ENCODE measurements at places on chromosomes 13 and 19.

GRCh38 chr13:36082396-36082795 is 48.8 kb downstream of the DCLK1 start:
- DNase-seq: no peak

- DNase-seq: no peak
Measured at GRCh38 chr13:92590503-92590908, 636.1 kb upstream of the GPC6 start.

DNA sequence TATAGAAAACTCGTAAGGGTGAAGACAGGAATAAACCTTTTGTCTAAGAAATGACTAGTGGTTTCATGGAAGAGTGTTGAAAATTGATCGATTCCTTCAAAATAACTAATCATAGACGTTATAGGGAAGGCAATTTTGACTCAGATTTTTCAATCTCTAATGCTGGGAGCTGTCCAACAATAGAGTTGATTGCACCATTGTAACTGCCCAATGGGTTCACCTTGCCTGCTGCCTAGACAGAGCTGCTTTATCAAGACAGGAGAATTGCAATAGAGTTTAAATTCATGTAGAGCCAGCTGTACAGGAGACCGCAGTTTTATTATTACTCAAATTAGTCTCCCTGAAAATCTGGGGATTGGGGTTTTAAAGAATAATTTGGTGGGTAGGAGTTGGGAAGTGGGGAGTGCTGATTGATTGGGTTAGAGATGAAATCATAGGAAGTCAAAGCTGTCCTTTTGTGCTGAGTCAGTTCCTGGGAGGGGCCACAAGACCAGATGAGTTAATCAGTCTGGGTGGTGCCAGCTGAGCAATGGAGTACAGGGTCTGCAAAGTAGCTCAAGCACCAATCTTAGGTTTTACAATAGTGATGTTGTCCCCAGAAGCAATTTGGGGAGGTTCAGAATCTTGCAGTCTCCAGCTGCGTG is 16.8 kb upstream of the ADGRE2 start:
- DNase-seq: no peak

DNA sequence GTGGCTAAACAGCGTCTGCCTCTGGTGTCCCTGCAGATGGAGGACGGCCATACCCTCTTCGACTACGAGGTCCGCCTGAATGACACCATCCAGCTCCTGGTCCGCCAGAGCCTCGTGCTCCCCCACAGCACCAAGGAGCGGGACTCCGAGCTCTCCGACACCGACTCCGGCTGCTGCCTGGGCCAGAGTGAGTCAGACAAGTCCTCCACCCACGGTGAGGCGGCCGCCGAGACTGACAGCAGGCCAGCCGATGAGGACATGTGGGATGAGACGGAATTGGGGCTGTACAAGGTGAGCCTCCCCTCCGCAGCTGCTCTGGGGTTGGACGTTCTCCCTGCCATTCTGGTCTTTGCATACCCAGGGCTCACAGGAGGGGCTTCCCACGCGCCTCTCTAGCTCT is 19.9 kb downstream of the UHRF1 start:
- no peak for DNase-seq

- no peak for DNase-seq
Measured at GRCh38 chr19:49489601-49490167, 2.3 kb downstream of the RPL13A start.

GRCh38 chr19:13961826-13962698 is 9.8 kb downstream of the DCAF15 start:
- DNase-seq: no peak

DNA sequence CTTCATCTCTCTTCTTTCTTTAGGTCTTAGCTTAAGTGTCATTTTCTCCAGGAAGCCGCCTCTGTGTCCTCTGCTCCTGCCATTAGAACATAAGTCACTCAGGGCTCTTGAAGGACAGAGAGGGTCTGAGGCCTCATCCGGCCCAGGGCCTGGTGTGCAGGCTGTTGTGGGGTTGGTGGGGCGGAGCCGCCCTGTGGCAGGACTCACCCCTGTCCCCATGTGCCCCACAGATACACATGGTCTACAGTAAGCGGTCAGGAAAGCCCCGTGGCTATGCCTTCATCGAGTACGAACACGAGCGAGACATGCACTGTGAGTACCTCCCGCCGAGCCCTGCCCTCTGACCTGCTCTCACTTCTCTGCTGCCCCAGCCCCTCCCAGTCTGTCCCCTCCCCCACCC is 13.0 kb upstream of the LIN7B start:
- no peak for DNase-seq

DNA sequence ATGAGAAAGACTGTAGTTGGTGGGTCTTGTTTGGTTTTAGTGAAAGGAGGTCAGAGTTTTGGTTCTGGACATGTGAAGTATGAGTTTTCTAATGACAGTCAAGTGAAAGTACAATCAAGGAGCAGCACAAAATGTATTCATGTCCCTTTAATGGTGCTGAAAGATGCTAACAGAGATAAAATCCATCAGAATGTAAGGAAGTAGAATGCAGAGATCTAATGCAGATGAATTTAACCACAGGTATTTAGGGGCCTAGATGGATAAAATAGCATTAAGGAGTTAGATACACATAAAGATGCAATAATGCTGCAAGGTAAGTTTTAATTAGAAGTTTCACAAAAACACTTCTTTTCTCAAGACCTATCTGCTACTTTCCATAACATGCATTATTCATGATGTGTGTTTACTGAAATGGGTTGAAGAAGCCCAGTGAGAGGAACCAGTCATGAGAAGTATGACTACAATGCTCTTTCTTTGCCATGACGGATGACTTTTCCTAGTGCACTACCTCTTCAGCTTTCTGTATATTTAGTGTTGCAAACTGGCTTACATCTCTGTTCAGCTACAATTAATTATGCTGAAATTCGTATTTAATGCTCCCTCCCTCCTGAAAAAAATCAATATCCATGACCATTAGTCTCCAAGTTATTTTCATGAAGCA is 222.9 kb upstream of the HTR2A start:
- DNase-seq: no peak

GRCh38 chr19:39178296-39179006 is 18.3 kb upstream of the NCCRP1 start:
- DNase-seq: no peak

DNA sequence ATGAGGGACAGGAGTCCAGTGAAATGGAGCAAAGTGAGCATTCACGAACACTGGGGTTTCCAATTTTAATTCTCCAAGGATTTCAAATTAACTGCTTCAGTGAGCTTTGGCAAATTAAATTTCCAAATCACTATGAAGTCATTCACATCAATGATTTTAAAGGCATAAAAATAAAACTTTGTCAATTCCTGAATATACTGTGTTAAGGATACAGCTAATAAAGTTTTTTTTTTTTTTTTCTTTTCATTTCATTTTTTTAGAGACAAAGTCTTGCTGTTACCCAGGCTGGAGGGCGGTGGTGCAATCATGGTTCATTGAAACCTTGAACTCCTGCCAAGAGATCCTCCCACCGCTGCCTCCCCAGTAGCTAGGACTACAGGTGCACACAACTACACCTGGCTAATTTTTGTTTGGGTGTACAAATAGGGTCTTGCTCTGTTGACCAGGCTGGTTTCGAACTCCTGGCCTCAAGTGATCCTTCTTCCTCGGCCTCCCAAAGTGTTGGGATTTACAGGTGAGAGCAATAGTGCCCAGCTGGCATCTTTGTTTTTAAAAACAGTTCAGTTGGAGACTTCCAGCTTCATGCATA is 21.9 kb downstream of the RBM26 start:
- no peak for DNase-seq

DNA sequence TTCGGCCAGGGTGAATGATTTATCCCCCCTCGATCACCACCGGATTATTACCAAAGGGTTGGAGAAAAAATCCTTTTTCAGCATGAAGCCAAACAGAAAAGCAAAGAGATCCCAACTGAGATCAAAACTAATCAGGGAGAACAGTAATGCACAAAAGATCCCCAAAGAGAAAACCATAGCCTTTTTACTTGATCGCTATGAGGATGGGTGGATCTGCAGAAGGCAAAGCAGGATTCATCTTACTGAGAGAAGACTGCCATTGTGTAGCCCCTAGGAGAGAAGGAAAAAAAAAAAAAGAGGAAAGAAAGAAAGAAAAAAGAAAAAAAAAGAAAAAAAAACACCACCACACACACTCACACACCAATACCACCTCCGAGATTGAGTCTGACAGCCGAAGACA is at the start of gene FGF14:
TSS of gene FGF14 (minus strand) at position 283 of the 400 bp plus-strand sequence.
- no peak for DNase-seq

- DNase-seq: no peak
Measured at GRCh38 chr19:10551698-10552301, 8.1 kb downstream of the ATG4D start.

DNA sequence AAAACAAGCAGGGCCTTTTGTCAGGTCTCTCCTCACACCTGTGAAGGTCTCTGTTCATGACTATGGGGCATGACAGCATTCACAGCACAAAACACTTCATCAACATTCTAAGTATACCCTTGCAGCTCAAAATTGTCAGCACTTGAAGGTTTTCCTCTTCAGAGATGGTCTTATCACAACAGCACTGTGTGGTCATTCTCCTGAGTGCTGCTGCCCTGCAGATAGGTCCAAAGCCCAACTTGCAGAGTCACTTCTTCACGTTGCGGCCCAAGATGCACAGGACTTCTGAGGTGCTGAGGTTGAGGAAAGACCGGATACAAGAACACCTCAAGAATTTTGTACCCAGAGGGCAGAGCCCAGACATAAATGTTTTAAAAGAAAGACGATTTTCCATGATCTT is 574.5 kb downstream of the UQCRFS1 start:
- DNase-seq: no peak

- DNase-seq: no peak
Measured at GRCh38 chr13:92221916-92222315, 823.5 kb downstream of the GPC5 start.

DNA sequence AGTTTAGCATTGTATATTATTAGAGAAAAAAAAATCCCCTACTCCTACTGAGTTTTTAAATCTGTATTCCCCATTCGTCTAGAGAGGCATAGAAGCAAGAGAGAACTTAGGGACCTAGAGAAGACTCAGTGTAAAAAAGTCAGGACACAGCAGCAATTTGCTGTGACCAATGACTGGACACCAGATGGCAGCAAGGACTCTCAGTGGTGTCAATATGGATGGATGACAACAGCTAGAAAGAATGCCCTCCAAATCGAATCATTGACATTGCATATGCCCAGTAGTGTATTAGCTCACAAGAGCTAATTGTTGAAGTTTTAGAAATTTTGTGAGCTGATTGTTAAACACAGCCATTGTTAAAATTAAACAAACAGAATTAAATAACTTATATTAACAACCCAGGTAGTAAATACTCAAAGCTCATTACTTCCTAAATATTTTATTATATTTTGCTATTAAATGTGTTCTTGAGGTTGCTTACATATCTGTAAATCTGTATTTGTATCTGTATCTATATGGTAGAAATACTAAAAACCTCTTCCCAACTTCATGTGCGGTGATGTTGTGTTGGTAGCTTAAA is 43.9 kb downstream of the SIAH3 start:
- DNase-seq: no peak

DNA sequence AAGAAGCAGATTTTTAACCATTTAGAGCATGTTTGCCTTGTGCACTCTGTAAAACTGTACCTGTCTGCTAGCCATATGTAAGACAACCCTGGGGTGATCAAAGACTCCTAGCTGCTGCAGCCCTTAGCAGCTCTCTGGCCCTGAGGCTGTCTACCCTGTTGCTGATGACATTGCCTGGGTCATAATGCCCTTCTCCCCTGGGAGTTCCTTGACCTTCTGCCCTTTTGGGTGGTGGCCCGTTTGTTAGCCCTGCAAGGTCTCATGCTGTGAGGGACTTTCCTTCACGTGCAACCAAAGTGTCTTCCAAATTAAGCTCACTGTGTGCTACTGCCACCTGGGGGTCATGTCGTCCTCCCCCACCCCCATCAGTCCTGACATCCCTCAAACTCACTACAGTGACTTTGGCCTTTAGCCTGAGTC is 7.4 kb downstream of the GPC6 start:
- no peak for DNase-seq

DNA sequence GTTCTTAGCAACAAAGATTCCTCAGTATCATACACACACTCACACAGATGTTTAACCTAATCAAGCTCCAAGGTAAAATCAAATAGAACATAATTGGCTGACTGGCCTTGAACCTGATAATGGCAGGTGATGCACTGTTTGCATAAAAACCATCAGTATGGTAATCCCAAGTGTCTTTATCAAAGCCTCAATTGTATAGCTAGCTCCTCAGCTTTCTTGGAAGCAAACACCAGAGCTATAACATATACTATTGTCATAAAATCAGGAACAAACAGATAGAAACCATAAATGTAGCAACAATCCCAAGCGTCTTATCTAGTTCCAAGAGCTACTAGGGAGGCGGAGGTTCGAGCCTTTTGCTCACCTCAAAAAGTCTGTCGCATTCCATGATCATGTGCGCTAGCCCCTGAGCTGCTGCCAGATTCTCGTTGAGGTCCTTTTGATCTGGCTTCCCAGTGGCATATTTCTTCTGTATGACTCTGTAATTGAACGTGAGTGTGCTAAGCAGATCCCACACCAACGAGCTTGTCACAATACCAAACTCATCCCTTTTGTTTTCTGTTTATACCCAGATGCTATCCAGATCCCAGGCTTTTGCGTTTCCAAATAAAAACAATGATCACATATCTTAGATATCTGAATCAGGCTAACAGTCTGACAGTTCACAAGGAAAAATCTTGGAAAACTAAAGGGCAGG is 95.3 kb downstream of the KL start:
- DNase-seq: no peak

GRCh38 chr19:53865918-53866864 is 1.5 kb upstream of the MYADM start:
- DNase-seq: no peak

- peak; percentile 84 for DNase-seq
Measured at GRCh38 chr19:6516018-6516658, 14.0 kb upstream of the TUBB4A start.

DNA sequence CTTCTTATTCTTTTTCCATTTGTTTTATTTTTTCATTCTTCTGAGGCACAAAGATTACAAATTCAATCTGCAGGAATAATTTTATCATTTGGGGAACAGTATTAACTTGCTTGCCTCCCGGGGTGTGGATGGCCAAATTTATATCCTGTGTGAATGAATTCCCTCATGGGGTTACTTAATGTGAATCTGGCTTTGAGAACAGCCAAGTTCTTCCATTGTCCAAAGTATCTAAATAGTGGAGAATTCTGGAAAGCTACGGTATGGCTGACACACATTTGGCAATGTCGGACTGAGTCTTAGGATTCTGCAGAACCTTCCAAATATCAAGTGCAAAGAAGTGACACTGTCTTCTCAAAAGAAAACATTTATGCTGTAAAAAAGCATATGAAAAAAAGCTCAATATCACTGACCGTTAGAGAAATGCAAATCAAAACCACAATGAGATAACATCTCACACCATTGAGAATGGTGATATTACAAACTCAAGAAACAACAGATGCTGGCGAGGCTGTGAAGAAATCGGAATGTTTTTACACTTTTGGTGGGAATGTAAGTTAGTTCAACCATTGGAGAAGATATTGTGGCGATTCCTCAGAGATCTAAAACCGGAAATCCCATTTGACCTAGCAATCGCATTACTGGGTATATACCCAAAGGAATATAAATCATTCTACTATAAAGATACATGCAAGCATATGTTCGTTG is 620.2 kb downstream of the EFNB2 start:
- DNase-seq: no peak

- DNase-seq: no peak
Measured at GRCh38 chr13:112715210-112715609, 25.4 kb downstream of the ATP11A start.

Measured in stimulated activated CD4-positive, alpha-beta T cell treated with anti-CD3 and anti-CD28 coated beads, TNF-alpha, amount 100 ng/mL, for 24 hours (primary cell).